T-helper 1 cell (primary cell): ENCODE measurements at places on chromosomes 3 and 15.

DNA sequence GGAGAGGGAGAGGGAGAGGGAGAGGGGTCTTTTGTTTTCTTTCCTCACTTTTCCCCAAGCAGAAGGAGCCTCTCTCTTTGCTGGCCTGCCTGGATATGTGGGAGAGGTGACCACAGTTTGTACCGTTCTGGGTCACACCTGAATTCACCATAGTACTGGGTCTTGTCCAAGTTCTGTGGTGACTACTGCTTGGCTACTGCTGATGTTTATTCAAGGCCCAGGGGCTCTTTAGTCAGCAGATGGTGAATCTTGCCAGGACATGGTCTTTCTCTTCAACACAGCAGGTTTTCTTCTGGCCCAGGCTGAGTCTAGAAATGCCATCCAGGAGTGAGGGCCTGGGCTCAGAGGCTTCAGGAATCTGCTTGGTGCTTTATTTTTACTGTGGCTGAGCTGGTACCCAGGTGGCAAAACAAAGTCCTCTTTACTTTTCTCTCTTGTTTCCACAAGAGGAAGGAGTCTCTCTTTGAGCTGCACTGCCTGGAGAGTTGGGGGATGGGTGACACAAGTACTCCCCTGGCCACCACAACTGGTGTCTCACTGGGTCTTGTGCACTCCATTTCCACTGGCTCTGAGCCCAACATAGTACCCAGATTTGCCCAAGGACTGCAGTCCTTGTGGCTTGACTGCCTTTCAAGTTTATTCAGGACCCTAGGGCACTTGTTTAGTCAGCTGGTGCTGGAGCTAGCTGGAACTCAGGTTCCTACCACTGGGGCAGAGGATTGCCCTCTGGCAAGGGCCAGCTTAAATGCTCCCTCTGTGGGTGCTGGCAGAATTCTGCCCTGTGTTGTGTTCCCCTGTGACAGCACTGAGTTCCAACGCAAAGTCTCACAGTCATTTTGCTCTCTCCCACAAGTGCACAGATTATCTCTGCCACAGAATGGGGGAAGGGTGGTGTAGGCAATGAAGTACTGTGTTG, 16.8 kb upstream of the CCNDBP1 start:
- no peak for DNase-seq

DNA sequence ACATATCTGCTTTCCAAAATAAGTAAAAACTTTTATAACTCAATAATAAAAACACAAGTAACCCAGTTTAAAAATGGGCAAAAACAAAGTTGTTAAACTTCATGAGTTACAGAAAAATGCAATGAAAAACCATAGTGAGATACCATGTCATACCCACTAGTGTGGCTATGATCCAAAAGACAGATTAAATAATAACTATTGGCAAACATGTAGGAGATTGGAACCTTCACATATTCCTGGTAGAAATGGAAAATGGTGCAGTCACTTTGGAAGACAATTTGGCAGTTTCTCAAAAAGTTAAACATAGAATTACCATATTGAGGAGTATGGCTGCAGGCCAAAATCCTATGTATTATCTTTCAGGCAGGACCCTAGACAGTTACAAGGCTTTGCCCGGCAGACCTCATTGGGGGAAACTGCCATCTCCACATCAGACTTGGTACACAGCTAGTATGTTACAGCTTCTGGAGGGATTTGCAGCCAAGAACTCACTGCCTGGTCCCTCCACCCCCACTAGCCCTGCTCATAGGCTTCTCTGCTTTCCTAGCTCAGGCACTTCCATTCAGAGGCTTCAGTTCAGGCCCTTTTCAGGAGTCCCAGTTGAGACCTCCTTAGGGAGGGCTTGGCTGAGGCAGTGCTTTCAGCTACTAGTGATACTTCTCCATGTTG, 147.8 kb downstream of the NEK10 start:
- DNase-seq, result no peak

DNA sequence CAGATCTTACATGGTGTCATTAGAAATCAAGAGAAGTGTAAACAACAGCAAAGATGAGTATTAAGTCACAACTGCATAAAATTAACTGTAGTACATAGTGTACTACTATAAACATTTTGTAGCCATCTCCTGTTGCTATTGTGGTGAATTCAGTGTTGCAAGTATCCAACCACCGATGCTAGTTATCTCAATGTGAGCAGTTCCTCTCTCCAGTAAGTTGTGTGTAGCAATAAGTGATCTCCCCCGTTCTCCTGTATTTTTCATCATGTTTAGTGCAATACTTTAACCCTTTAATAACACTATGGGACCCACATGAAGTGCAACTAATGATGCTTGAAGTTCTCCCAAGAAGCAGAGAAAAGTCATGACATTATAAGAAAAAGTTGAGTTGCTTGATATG, 264.7 kb upstream of the KCNH8 start:
- no peak for DNase-seq

DNA sequence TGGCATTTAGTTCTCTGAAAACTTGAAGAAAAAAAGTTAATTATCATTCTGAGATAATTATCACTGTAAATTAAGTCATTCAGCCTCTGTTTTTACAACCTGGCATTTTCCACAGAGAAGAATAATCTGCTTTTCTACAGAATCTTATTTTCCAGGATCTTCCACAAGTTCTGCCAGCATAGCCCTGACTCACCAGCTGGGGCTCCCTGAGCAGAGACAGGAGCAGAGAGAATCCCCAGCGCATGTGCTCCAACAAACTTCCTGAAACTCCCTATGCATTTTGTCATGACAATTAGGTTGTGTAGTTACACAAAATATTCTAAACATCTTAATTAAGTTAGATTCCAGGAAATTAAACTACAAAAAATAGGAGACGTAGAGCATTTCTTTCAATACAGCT, 32.1 kb upstream of the TMEM207 start:
- no peak for DNase-seq

- DNase-seq, result no peak
These were observed 22.8 kb downstream of the EMC7 start for GRCh38 chr15:34078900-34079299.

- DNase-seq, result no peak
These were observed 263.2 kb downstream of the CNTN3 start for GRCh38 chr3:74351213-74351612.

DNA sequence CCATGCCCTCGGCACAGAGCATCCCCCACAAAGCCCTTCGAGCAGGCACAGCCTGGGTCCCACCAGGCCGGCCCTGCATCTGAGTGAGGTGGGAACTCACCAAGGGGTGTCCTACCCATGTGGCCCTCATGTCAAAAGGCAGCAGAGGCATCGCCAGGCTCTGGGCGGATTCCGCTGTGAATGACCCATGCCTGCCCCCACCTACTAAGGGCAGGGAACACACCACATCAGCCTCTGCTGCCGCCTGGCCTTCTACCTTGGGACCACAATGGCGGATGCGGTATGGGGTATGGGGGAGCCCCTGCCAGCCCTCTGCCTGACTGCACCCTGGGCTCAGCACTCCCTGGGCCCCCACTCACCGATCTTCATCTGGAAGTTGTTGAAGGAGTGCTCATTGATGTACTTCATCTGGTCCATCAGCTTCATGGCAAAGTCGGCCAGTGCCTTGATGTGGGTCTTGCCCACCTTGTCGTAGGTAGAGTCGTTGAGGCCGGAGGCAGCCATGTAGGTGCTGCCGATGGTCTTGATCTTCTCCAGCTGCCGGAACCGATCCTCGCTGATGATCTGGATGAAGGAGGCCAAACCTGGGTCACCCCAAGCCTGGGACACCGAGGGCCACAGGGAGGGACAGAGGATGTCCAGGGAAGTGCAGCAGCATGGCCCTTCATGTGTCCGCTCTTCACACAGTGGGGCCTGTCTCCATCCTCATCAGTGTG, 87.8 kb downstream of the SEC22A start:
- DNase-seq, result no peak

- DNase-seq, result no peak
These were observed 28.8 kb downstream of the USP13 start for GRCh38 chr3:179681492-179682263.

DNA sequence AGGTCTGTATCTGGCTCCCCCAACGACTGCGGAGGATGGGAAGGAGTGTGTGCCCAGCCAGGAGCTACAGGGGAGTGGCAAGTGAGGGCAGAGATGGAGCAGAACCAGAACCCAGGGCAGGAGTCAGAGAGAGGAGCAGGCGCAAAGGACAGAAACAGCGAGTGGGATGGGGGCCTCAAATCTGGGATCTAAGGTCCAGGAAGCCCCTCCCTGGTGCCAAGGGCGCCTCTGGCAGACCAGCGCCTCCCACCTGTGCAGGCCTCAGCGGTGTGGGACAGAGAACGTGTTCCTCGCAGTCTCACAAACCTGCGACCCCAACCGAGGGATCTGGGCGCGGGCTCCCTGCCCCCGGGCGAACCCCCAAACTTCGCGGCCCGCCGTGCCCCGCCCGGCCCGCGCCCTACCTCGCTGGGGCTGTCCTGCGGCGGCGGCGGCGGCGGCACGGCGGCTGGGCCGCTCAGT, 301 bp downstream of the PCBP4 start:
- DNase-seq, result no peak

GRCh38 chr3:16993227-16993626, 108.5 kb downstream of the PLCL2 start:
- DNase-seq, result no peak

- peak; percentile 56 for DNase-seq
These were observed 17.7 kb downstream of the PTH1R start for GRCh38 chr3:46895204-46895660.

GRCh38 chr3:127103080-127103479, 89.9 kb upstream of the PRR23E start:
- DNase-seq, result no peak

DNA sequence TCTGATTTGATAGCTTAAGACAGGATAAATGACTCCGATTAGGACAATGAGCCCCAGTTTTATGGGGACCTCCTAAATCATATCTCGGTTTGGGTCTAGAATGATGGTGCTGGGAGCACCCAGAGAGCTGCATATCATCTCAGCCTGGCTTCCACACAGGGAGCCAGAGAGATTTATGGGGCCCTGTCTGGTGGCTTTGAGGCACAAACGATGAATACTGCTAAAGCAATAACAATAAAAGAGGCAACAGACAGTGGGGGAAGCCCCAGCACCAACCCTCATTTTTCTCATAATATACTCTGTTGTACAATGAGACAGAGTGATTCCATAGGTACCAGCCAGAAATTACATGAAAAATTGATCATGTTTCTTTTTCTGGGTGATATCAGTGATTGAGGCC, 889.0 kb upstream of the CFAP20DC start:
- no peak for DNase-seq

- DNase-seq, result no peak
These were observed 600.5 kb downstream of the PYDC2 start for GRCh38 chr3:192061426-192061825.

- DNase-seq, result no peak
These were observed 445.1 kb downstream of the MECOM start for GRCh38 chr3:169218314-169218983.

DNA sequence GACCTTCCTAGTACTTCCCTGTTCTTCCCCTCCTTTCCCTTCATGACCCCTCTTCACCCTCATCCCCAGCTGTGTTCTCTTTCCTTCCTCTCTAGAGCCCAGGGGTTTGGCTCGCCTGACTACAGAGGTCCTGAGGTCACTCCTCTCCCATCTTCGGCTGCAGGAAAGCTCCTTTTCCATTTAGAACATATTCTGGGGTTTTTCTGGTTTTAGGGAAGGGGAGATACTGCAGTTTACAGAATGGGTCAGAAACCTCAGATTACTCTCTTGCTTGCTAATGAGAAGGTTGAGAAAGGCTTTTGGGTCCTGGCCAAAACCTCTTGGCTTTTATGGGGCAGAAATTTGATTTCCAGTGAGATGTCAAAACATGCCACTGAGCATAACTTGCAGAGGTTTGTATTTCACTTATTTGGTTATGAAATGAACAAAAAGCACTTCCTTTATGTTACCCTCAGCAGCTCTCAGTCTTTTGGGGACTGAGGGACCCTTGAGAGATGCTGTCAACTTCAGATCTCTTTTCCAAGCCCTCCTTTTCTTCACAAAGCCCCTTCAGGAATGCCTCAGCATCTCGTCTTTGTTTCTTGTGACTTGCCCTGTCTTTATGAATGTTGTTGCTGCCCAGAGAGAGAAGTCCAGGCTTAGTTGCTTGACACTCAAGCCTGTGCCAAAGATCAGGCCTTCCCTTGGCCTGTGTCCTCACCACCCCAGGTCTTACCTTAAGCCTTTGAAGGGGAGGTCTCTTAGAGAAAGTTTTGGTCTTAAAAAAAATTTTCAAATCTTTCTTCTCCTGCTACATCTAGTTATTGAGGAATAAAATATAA, 121.7 kb upstream of the TPM1 start:
- no peak for DNase-seq

DNA sequence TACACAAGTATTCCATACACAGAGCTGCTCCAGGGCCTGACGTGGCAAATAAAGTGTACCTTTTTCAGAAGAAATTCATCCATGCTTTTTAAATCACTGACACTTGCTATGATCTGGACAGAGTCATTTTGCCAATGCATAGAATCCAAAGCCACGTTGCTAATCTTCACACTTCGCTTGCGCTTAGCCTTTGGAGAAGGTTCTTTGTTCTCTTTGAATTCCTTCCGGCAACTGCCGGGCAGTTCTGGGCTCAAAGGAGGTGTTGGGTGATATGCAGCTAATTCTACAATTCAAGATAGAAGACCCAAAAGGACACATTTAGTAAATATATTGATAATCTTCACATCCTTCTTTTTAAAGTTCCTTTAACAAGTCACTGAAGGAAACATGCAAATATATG, 69.9 kb downstream of the NR2E3 start:
- DNase-seq, result no peak

- DNase-seq, result peak; percentile 72
These were observed 34.3 kb downstream of the IRAK2 start for GRCh38 chr3:10198761-10199649.

- DNase-seq, result no peak
These were observed 436.5 kb upstream of the TBL1XR1 start for GRCh38 chr3:177633671-177634207.

GRCh38 chr3:145519398-145520047, 641.5 kb downstream of the PLOD2 start:
- no peak for DNase-seq

DNA sequence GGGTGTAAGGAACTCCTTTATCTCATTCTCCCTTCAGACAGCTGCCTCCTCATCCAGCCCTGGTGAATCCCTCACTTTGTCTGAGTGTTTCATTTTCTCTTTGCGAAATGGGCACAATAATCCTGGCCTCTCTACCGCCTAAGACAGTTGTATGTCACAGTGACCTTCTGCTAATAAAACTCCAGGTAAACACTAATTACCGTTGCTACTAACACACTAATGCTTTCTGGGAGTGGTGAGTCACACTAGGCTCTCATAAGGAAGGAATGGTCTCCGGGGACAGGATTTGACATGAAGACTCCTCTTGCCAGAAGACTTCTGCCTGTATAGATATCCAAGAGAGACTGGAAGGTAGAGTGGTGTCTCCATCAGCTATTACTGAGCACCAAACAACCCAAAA, 71.7 kb upstream of the SNRK start:
- no peak for DNase-seq

DNA sequence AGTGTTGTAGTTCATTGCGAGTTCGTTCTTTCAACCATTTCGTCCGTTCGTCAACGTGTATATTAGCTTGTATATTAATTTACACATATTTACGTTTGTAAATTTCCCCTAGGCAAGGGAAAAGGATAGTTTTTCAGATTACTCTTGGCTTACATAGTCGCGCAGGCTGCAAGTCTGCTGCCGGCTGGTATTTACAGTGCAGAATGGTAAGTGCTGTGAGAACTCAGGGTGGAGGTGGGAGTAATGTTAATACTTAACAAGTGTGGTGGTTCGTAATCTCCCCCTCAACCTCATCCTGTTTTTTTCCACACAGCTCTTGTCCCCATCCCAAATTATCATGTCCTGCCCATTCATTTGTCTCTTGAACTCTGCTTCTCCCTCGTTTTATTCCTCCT, 766 bp downstream of the FAM98B start:
- no peak for DNase-seq
